Heart left ventricle (tissue), 16 donors: ENCODE measurements at places on chromosomes 5 and 9. TPM values are rescaled to one million over a fixed set of nuclear protein-coding genes. Genes with fewer than 3 reads are reported as not detected.
A peak's percentile ranks its signal among the peaks of the same experiment; 100 is the strongest.

ELOVL7 gene
- 0.43 TPM for total RNA-seq

BTNL8 gene
- not detected for total RNA-seq

RIC1 gene
- 8.7 TPM for total RNA-seq

LAMC3 gene
- total RNA-seq: 0.40 TPM

TMC1 gene
- total RNA-seq: 0.65 TPM

SPACA9 gene
- 4.4 TPM for total RNA-seq

TRIM7 gene
- total RNA-seq: 6.7 TPM

SGCD gene
- total RNA-seq: 76.0 TPM

FOXD1 gene
- total RNA-seq: not detected

- no peak for DNase-seq
Observed at GRCh38 chr5:88887342-88887741, 4.4 kb upstream of the MEF2C start.

GRCh38 chr5:96546120-96546519 is 113.1 kb upstream of the PCSK1 start:
- no peak for DNase-seq

GRCh38 chr9:27278374-27278773 is 18.6 kb downstream of the EQTN start:
- DNase-seq: no peak

- no peak for DNase-seq
Observed at GRCh38 chr5:115484368-115484767, 60.2 kb downstream of the FEM1C start.

- DNase-seq: no peak
Observed at GRCh38 chr9:75797085-75797580, 93.3 kb upstream of the PCSK5 start.

DNA sequence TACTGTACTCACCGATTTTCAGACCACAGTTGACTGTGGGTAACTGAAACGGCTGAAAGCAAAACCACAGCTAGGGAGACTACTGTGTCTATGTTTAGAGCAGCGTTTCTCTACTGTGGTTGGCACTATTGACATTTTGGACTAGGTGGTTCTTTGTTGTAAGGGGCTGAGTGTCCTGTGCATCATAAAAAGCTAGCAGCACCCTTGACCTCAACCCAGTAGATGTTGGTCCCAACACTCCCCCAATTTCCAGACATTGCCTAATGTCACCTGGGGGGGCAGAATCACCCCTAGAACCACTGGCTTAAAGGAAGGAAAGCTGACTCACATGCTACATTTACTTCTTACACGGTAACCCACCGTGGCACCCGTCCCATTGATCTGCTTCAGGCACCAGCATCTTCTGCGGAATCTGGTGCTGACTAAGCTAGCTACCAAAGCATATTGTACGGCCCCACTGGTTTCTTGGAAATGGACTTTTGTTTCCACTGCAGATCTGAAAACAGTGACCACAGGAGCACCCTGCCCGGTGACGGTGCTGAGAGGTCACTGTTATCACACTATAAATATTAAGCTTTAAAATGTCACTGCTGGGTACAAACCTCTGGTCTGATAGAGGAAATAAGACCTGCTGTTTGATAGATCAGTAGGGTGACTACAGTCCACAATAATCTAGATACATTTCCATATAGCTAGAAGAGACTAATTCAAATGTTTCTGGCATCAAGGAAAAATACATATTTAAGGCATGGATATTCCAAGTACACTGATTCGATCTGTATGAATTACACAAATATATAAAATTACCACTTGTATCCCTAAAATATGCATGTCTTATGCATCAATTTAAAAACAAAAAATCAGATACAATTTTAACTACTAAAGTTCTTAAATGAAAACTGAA is 151.4 kb downstream of the HSD17B3 start:
- DNase-seq: no peak

DNA sequence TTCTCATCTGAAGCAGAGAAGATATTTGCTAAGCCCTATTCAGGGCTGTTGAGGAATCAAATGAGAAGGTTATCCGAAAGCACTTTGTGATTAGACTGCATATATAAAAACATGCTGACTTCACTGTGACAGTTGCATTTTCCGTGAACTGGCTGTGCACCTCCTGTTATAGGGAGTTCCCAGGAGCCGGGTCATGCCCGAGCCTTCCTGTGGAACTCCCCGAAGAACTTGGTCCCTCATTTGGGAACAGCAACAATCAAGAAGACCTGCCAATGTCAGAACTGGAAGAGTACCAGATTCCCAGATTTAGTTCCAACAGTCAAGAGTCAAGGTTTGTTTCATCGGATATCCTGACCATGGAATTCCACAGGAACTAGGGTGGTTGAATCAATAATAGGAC is 130.4 kb upstream of the RAI14 start:
- no peak for DNase-seq

- no peak for DNase-seq
Observed at GRCh38 chr5:143583409-143583808, 179.9 kb upstream of the NR3C1 start.

DNA sequence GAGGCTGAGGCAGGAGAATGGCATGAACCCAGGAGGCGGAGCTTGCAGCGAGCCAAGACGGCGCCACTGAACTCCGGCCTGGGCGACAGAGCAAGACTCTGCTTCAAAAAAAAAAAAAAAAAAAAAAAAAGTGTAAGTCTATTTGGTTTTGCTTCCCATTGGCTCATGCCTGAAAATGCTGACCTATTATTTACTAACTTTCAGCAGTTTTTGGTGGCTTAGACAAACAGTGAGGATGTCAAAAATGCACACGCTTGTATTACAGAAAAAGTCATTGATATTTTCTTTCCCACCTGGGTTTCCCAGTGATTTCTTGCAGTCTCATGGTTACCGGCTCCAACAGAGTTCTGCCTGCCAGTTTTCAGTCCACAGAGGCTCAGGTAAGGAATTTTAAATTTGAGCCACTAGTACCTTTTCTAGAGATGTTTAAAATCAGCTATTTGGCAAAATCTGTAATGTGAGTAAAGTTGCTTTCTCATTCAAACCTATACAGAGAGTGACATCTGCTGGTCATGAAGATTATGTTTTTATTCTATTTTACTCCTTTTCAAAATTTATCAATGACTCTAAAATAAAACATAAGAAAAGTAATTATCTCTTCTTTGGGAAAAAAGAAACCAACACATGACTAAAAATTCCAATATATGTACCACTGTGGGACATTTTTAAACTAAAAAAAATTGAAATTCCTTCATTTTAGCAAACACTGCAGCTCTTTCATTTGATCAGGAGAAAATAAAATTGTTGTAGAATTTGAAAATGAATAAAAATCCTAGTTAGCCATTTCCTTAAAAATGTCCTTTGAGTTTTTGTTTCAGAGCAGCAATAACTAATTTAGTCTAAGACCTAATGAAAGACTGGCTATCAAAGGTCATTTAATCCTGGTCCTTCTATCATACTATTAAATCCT is 8.8 kb downstream of the FAM200C start:
- DNase-seq: no peak

- DNase-seq: peak; percentile 77
Observed at GRCh38 chr9:109779711-109780452, at the start of gene PALM2AKAP2. TSS of gene PALM2AKAP2 (plus strand) at chr9:109780198. CDS start at chr9:109780489, 291 bp downstream.

GRCh38 chr5:170508036-170508435 is 4.2 kb downstream of the KCNIP1 start:
- DNase-seq: no peak

DNA sequence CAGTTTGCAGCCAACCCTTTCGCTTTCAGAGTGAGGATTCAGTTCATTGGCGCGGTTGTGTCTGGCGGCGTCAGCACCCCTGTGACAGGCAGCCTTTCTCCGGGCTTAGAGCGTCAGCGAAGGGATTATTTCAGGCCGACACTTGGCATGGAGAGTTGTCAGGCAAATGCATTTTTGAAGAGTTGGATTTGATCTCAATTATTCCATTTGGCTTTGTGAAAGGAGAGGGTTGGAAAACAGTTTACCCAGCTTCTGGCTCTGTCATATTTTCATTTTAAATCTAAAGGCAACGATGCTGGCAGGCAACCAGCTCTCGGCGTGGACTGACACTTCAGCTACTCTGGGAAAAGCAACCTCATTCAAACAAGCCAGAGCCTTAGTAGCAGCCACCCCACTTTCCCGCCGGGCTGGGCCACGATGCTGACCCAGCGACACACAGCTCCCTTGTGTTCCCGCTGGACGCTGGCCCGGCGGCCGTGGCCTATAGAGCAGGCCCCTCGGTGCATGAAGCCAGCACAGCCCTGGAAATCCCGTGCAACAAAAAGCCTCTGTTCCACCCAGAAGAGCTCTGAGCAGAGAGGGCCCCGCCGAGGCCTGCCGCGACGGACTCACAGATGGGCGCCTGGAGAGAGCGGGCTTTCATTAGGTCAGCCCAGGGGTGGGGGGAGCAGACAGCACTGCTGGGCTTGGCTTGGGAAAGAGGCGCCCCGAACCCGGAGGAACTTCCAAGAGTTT is 28.9 kb upstream of the LPCAT1 start:
- peak; percentile 62 for DNase-seq

GRCh38 chr5:102498271-102499034 is at the start of gene SLCO6A1:
TSS of gene SLCO6A1 (minus strand) at chr5:102499001. CDS start at chr5:102498844, 157 bp downstream.
- no peak for DNase-seq

DNA sequence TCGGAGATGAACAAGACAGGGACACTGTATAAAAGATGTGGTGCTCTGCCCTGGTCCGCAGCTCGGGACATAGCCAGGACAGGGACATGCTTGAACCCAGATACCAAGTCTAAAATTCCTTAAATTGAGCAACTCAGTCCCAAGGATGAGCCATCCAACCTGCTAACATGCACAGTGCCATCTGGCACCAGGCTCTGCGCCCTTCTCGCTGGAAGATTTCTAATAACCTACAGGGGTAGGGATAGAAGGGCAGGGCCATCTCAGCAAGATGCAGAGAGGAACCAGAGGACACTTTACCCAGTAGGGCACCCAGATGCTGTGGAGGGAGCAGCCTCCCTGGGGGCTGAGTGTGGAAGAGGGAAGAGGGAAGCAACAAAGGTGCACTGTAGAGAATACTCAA is 60.1 kb downstream of the SEMA4D start:
- no peak for DNase-seq

- DNase-seq: no peak
Observed at GRCh38 chr5:122401976-122402725, 90.1 kb downstream of the SNCAIP start.

- no peak for DNase-seq
Observed at GRCh38 chr5:151665613-151666012, 21.1 kb downstream of the SPARC start.

- no peak for DNase-seq
Observed at GRCh38 chr5:168353216-168353957, 61.9 kb downstream of the WWC1 start.

DNA sequence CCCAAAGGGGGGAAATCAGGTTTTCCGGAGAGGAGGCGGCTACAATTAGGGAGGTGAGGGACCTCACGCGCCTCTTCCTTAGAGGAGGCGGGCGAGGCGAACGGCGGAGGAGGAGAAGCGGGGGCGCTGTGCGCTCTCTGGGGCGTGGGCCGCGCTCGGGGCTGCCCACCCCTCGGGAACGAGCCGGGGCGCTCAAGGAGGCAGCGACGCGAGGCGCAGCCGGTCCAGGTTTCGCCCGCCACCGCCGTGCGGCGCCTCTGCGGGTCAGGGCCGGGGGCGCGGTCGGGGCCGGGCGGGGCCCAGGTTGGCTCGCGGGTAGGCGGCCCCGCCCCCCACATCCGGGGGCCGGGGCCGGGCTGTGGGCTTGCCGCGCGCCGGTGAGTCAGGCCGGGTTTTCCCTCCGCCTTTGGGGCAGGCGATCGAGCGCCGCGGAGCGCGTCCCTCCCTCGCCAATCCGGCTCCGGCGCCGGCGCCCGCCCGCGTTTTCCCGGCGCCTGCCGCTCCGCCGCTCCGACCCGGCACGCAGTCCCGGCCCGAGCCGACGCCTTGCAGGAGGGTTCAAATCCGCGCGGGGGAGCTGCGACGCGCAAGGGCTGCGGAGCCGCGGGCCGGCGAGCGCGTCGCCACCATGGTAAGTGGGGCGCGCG is at the start of gene N4BP3:
TSS of gene N4BP3 (plus strand) at position 392 of the 647 bp plus-strand sequence. CDS start 6,052 bp downstream, outside the sequence.
- peak; percentile 39 for DNase-seq

DNA sequence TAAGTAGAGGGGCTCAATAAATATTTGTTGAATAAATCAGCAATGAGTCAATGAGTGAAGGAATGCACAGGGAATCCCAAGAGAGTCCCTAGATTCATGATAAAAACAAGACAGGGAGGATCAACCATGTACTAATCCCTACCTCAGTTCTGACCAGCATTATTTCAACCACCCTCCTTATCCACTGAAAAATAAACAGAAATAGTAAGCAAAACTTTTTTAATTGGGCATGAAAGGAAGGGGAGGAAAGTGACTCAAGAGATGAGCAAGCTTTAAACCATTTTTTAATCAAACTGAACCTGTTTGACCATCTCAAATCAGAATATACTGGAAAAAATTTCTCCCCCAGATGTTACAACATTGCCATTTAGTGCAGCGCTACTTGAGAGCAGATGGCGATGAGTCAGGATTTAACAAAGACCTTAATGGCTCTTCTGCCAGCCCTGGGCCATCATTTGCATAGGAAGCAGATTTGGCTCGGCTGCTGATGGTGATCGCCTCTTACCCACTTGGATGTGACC is 194.8 kb upstream of the SLC30A5 start:
- DNase-seq: no peak

DNA sequence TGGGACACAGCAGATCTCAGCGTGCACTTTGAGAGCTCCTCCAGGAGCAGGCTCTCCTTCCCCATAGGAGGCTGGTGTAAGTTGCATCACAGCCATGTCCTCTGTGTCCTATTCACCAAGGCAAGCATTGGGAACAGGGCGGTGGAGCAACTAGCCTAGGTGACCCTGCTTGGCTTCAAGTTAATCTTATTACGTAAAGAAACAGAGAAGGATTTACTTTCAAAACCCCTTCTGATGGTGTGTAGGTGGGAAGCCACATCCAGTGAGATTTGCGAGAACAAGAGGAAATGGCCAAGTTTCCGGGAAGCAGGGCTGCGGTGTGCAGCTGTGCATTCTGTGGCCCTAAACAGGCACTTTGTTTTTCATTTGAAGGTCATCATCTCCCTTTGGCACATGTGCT is 80.2 kb downstream of the TRIO start:
- no peak for DNase-seq

DNA sequence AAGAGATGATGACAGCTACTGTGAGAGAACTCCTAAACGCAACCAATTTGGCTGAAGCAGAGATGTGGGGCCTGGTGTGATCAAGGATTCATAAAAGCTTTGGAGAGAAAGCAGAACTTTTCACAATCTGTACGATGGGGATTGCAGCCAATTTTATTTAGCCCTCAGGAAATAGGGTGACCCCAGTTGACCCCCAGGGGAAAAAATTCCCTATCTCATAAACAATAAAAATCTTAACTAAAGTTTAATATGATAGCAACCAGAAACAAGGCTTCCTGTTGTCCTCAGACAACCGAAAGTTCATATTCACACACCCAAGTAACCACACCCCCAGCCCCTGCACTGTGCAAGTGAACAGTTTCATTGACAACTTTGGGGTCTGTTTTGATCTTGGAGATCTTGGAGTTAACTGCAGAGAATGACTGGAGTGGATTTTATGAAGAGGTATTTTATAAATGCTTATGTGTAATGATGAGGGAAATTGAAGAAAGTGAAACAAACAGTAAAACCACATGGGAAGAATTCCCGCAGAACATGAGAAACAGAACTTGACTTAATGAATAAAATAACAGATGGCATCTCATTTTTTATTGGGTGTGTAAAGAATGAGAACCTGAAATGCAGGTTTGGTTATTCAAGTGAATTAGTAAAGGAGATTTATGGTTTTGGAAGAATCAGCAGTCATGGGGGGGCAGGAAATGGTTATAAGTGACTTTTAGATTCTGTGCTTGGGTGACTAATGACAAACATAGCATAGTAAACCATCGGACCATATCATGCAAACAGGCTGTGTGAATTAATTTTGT is 94.5 kb downstream of the PDE4D start:
- no peak for DNase-seq

- DNase-seq: no peak
Observed at GRCh38 chr9:108543251-108543778, 312.5 kb downstream of the ACTL7B start.
